ENCODE measurements at places on chromosomes 12 and 14. TPM values are rescaled to one million over a fixed set of nuclear protein-coding genes. Genes with fewer than 3 reads are reported as not detected.

CERS5 gene
- 4.8 TPM for polyA plus RNA-seq

RTN1 gene
- polyA plus RNA-seq: 1.2 TPM

TMEM179 gene
- polyA plus RNA-seq: 4.2 TPM

RSRC2 gene
- 38.4 TPM for polyA plus RNA-seq

DHRS4L2 gene
- polyA plus RNA-seq: 62.7 TPM

DNA sequence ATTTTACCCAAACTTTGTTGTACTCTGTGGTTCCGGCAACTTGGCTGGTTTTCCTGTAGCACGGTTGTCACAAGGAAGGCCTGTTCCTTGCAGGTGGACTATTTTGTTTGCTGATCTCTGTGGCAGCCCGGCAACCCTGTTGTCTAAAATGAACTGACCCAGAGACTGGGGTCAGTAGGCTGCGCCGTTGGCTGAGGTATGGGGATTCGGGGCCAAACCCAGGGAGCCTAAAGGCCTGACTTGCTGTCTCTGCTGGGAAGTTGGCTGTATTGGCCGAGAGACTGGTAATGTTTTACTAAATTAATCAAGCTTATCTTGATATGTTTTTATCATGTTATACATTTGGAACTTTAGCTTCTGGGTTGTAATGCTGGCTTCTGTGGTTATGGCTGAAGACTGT lies 13.8 kb downstream of the SMIM41 start:
- H3K27me3 ChIP-seq: no peaks in the 10 kb centered on the region
- H3K27ac ChIP-seq: no peak overlapping the region
- H3K4me3 ChIP-seq: no peak overlapping the region
- H3K36me3 ChIP-seq: no peaks in the 10 kb centered on the region
- DNase-seq: no peak

GRCh38 chr12:48012070-48012469 lies 7.8 kb upstream of the COL2A1 start:
- no peak for DNase-seq
- no peaks in the 10 kb centered on the region for H3K36me3 ChIP-seq
- no peaks in the 10 kb centered on the region for H3K27me3 ChIP-seq
- H3K27ac ChIP-seq: no peak overlapping the region
- no peak overlapping the region for H3K4me3 ChIP-seq

- no peaks in the 10 kb centered on the region for H3K4me1 ChIP-seq
- no peaks in the 10 kb centered on the region for H3K27me3 ChIP-seq
- H3K4me3 ChIP-seq: no peak overlapping the region
- no peak overlapping the region for H3K27ac ChIP-seq
- DNase-seq: no peak
These were observed 5.4 kb upstream of the EML5 start for GRCh38 chr14:88798156-88798555.

DNA sequence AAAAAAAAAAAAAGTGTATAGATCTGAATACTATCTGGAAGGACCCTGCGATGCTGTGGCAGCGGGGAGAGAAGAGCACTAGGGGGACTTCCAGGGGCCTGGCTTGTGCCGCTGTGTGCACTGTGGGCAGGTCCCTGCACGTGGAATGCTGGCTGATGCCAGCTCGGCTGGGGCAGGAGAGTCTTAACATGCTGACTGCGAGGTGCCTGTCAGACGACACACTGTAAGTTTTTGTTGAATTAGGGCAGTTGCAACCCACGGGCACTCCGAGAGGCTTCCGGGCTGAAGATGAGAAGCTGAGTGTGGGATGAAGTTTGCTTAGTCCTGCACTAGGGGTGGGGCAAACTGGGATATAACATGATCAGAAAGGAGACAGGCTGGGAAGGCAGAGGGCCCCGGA lies 10.7 kb downstream of the GLT1D1 start:
- DNase-seq: no peak
- H3K27ac ChIP-seq: no peak overlapping the region
- H3K4me3 ChIP-seq: no peak overlapping the region
- no peaks in the 10 kb centered on the region for H3K4me1 ChIP-seq
- H3K27me3 ChIP-seq: no peaks in the 10 kb centered on the region
- H3K36me3 ChIP-seq: no peaks in the 10 kb centered on the region

DNA sequence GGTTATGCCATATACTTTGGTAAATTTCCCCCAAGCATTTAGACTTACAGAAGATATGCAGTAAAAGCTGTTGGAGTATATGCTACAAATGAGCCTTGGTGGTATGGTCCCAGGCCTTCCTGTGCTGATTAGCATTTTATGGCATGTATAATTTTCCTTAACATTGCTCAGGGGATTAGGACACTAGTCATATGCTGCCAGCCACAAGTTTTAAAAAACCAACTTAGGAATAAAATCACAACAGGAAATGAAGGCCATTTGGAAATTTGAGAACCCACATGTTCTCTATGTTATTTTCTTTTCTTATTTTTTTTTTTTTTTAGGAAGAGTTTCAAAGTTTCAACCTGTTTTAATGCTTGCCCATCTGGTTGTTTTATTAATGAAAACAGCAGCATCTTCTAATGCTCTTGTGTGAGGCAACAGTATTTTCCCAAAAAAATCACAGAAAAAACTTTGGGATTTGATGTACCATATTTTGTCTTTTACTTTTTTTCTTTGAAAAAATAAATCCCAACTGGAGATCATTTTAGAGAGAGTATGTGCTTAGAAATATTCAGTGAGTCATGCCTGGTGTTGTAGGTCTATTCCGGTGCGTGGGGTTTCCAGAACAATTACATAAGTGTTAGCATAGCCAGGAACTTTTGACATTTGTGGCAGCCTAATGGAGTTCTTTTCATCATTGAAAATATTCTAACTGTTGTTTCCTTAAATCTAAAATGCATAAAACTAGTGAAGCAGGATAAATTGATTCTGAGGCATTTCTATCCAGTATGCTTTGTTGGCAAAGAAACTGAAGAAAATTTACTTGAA lies 21.7 kb upstream of the DUSP6 start:
- no peaks in the 10 kb centered on the region for H3K36me3 ChIP-seq
- peak; percentile 68 for DNase-seq
- no peaks in the 10 kb centered on the region for H3K27me3 ChIP-seq

DNA sequence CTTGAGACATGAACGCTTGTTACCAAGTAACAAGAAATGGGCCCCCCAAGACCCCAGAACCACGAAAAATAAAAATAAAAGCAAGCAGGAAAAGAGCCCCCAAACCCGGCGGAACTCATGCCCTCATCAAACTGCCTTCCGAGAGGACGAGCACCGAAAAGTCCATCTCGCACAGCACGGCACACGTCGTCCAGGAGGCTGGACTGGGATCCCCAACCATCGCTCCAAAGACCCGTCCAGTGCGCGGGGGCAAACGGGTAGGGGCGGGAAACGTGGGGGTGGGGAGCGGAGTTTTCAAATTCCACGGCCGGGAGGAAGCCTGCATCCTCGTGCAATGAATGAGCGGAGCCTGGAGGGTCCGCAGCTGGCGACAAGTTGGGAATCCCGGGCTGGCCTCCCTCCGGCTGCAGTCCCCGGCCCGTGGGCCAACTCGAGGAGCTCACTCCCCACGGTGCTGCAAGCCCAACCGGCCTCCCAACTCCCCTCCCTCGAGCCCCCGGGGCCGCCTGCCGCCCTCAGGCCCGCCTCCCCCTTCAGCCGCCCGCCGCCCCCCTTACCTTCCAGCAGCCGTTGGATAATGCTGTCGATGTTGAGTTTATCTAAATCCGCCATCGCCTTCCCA lies 484 bp downstream of the PPP1CC start:
- peaks cover 46% of the 10 kb centered on the region for H3K4me1 ChIP-seq
- H3K27ac ChIP-seq: peak overlapping the region; percentile 91
- peak overlapping the region; percentile 86 for H3K4me3 ChIP-seq
- no peaks in the 10 kb centered on the region for H3K27me3 ChIP-seq
- no peaks in the 10 kb centered on the region for H3K36me3 ChIP-seq
- DNase-seq: peak; percentile 75

GRCh38 chr12:49422114-49422513 lies 54.9 kb downstream of the SPATS2 start:
- H3K27ac ChIP-seq: no peak overlapping the region
- H3K4me3 ChIP-seq: no peak overlapping the region
- no peaks in the 10 kb centered on the region for H3K4me1 ChIP-seq
- no peaks in the 10 kb centered on the region for H3K36me3 ChIP-seq
- no peaks in the 10 kb centered on the region for H3K27me3 ChIP-seq

DNA sequence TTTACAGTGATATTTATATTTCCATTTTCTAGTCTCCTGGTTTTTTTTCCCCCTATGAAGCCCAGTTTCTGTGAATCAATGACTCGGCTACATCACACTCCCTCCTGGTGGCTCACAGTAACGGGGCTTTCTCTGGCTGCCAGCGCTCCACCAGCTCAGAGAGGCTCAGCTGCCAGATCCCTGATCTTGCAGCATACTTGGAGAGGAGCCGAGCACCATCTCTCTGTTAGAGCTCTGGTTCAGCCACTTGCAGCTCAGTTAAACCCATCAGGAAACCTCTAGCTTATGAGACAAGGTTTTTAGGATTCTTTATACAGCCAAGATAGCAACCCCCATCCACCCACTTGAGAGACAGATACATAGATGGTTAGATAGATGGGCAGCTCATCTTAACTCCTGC lies 74.6 kb downstream of the CIT start:
- peaks cover 5% of the 10 kb centered on the region for H3K27me3 ChIP-seq
- H3K4me1 ChIP-seq: peaks cover 23% of the 10 kb centered on the region
- DNase-seq: peak; percentile 73
- no peak overlapping the region for H3K27ac ChIP-seq

GRCh38 chr14:32985866-32986265 lies 47.2 kb downstream of the NPAS3 start:
- no peaks in the 10 kb centered on the region for H3K27me3 ChIP-seq
- H3K4me3 ChIP-seq: no peak overlapping the region
- peak; percentile 72 for DNase-seq
- H3K27ac ChIP-seq: no peak overlapping the region
- H3K4me1 ChIP-seq: peaks cover 6% of the 10 kb centered on the region

DNA sequence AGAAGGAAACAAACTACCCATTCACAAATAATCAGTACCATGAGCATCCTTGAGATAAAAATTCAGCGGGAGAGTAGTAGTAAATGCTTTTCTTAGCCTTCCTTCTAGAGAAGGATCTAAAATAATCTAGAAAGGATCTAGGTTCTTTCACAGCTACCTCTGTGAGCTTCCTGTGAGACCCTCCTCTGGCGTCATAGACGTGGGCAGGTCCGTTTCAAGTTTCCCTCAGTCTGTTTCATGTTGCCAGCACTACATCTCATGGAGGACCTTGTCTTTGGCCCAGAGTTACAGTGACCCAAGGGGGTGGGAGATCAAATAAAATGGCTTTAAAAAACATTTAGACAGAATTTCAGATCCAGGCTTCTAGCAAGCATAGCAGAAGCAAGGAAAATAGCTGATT lies 13.6 kb downstream of the DAAM1 start:
- DNase-seq: no peak
- peaks cover 53% of the 10 kb centered on the region for H3K4me1 ChIP-seq
- H3K4me3 ChIP-seq: no peak overlapping the region
- H3K36me3 ChIP-seq: no peaks in the 10 kb centered on the region
- no peak overlapping the region for H3K27ac ChIP-seq
- no peaks in the 10 kb centered on the region for H3K27me3 ChIP-seq

DNA sequence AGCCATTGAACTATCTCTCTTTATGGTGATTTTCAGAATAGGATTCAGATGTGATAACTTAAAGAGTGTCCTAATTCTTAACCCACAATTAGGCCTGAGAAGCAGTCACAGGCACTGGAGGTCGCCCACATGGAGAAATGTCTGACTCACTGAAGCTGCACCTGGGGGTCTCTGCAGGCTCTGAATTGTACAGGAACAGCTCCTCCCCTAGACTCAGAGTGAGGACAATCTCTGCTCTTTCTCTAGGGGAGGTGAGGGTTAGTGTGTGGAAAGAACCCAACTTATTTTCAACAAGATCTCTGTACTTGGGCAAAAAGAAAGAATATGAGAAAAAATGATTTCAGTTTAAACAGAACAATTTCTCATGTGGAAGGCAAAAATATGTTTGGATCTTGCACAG lies 1124.6 kb downstream of the TMEM121 start:
- H3K4me3 ChIP-seq: no peak overlapping the region
- no peaks in the 10 kb centered on the region for H3K4me1 ChIP-seq
- H3K27me3 ChIP-seq: no peaks in the 10 kb centered on the region
- H3K27ac ChIP-seq: no peak overlapping the region
- H3K36me3 ChIP-seq: no peaks in the 10 kb centered on the region
